Hindlimb muscle (tissue), 1 donor: ENCODE measurements at places on chromosomes 4 and X.

- DNase-seq = peak; percentile 67
These were observed 145.7 kb downstream of the RAPGEF2 start for GRCh38 chr4:159248384-159249178.

- no peak for DNase-seq
These were observed 24.2 kb upstream of the CAMK2D start for GRCh38 chr4:113785781-113786180.

DNA sequence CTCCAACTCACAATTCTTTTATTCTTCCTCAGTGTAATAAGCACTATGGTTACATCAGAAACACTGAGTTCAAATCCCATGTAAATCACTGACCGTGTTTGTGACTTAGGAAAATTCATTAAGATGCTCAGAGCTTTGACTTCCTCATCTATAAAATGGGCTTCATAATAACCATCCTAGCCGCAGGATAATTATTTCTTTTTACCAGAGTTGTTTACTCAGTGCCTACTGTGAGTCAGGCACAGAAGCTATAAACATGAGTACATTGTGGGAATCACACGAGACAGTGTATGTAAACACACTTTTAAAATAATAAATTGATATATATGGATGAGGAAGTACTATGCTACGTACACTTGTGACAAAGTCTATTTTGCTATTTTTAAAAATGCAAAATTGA lies 296.3 kb upstream of the TENM3 start:
- no peak for DNase-seq

- no peak for DNase-seq
These were observed 252.3 kb downstream of the NLGN4X start for GRCh38 chrX:5976332-5976731.

DNA sequence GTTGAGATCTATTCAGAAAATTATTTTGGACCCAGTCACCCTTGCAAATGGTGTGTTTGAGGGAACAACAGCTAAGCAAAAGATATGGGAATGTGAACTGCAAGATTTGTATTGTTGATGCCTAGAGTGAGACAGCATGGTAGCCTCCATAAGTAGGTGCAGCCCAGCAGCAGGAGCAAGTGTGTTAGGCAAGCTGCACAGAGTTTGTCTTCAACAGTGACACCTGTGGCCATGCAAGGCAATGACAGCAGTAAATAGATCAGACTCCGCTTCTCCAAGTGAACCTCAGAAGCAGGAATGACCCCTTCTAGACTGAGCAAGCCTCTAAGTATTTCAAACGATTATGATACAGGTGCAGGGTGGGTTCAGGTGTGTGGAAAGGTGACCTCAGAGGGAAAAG lies 133.4 kb upstream of the MSX1 start:
- DNase-seq = no peak

DNA sequence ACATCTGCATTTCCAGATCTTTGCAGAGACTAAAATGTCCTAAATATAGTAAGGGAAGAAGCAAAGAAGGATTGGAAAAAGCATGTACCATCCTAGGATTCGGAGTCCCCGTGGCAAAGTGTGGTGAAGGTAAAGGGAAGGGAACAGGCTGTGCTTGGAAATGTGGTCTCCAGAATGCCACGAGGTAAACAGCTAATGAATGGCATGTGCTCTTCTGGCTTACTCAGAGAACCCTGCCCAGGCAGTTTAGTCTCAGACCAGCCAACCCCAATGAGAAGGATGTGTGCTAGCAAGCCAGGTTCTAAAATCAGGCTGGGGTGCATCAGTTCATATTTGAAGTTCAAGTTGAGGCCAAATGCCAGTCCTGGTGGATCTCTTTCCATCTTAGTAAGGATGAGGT lies 113.1 kb downstream of the RS1 start:
- no peak for DNase-seq

DNA sequence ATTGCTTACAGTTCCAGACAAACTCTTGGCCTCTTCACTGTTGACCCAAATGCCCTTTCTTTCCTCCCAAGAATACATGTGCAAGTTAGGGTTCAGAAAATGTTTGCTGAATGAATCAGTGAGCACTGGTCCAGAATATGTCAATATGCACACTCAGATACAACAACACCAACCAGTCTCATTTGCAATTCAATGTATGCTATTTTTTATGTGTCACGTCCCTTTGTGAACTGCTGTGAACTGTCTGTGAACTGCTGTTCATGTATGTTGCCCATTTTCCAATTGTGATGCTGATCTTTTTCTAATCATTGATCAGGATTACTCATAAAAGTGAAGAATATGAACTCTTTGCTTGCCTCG lies 17.8 kb downstream of the GAB3 start:
- no peak for DNase-seq

DNA sequence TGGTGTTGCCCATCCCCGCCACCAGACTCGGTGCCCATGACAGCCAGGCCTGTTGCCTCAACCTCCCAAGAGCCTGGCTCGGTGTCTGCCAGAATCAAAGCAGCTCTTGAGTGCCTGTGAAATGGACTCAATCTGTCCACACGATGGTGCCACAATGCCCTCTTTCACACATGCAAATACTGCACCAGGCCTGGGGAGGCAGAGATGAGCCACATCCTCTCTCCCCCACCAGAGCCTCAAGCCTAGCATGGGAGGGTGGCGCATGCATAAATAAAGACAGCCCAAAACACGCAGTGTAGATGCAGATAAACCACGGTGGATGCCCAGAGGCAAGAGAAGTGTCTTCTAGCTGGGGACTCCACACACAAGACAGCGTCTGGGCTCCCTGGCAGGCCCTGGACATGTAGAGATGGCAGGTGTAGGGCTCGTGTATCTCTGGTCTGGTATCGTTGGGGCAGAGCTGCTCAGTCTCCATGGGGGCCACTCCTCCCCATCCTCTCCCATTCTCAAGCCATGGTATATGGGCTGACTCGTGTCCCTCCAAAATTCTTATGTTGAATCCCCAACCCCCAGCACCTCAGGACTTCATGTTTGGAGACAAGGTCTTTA lies 65.6 kb downstream of the JAKMIP1 start:
- no peak for DNase-seq
